ENCODE measurements at places on chromosomes 5 and 9.

GRCh38 chr5:65292196-65292595 lies 189.5 kb downstream of the ADAMTS6 start:
- no peak for DNase-seq

- no peak for DNase-seq
Observed at GRCh38 chr5:112293587-112293986, 125.5 kb downstream of the EPB41L4A start.

DNA sequence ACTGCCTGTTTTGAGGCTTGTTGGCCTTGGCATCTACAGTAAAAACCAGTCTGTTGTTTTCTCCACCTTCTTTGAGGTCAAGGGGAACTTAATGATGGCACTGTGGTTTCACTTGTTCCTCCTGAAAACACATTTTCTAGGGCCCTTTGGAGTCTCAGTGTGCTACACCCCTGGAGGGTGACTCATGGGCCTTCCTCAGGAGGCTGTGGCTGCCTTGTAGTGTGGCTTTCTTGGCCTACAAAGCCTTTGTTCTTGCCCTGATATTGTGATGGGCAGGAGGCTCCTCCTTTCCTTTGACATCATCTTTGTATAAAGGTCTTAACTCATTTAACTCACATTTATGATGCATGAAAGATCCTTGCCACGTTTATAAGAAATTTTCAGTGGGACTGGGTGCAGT lies 56.3 kb upstream of the GPBP1 start:
- DNase-seq, result no peak

- no peak for DNase-seq
Observed at GRCh38 chr9:29100762-29101161, 1527.5 kb upstream of the C9orf72 start.

DNA sequence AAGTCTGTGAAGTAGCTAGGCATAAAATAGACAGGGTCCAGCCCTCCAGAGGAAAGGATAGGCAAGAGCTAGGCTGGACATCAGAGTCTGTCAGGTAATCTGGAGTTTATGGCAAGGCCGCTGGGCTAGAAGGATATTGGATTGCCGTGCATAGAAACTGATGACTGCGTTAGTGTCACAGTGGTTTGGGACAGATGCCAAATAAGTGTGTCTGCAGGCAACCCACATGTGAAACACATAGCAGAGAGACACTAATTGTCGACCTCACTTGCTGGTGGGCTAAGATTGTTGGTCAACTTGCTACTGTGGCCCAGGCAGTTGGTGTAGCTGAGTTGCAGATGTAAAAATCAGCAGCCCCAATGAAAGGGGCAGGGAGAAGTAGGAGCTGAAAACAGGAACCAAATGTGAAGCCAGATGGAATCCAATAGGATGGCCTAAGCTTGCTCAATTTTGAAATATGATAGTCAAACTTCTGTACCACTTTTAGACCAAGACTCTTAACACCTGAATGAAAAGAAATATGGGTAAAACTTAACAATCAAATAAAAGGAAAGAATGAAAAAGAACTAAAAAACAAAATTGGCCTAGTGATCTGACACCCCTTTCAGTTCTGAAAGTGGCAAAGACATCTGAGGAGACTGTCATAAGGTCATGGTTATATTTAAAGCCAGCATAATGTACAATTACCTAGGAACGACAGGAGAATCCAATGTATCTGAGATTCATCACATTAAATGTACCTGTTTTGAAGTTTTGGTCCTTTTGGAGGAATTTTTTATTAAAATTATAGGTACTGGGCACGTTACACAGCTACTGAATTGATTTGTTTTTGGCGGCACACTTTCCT lies 243.3 kb upstream of the ACTBL2 start:
- no peak for DNase-seq

- DNase-seq, result peak; percentile 74
Observed at GRCh38 chr5:40689438-40689837, 9.7 kb downstream of the PTGER4 start.

DNA sequence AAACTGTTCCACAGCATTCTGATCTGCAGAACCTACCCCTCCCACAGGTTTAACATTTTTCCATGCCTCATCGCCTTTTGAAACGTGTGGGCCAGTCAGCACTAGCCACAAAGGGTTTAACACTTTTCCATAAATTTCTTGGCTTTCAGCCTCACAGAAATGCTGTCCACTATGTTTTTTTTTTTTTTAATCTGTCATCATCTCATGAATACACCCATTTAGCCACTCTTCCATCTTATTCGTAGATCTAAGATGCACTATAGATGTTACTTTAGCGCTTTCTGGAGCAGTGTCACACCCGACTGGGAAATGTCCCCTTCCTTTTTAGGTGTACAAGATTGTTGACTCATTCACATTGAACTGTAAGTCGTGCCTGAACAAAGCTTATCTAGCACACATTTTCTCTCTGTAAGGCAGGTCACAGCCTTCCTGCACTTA lies 62.3 kb downstream of the GCNT1 start:
- DNase-seq, result no peak

DNA sequence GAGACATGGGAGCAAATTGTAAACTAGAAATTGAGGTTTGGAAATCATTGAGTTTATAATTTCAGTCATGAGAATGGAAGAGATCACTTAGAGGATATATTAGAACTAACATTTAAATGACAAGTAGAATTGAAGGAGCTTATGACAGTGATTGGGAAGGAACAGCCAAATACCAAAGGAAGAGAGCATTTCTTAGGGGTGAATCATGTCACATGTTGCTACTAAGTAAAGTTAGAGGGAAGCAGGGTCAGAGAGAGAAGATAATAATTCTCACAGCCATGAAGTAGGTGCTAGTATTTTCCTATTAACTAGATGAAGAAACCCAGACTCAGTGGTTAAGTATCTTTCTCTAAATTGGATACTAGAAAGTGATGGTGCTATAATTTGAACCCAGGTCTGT lies 59.3 kb downstream of the COMMD10 start:
- DNase-seq, result no peak

DNA sequence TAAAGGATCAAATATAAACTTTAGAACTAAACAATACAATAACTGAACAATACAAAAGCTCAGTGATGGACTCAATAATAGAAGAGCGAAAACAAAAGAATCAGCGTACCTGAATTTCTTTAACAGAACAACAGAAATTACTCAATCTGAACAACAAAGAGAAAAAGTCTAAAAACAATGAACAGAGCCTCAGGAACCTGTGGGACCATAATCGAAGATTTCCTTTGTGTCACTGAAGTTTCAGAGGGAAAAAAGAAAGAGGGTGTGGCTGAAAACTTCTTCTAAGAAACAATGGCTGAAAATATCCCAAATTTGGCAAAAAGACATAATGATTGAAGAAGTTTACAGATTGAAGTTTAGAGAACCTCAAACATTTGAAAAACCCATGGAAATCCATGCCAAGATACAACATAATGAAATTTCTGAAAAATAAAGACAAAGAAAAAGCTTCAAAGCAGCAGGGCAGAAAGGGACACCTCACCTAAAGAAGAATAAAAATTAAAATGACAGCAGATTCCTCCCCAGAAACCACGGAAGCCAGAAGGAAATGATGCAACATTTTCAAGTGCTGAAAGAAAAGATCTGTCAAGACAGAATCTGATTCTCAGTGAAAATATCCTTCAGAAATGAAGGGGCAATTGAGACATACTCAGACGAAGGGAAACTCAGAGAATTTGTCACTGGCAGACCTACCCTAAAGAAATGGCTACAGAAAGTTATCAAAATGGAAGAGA lies 288.8 kb downstream of the ARL15 start:
- no peak for DNase-seq

- DNase-seq, result no peak
Observed at GRCh38 chr5:138533973-138534941, 8.8 kb downstream of the ETF1 start.

DNA sequence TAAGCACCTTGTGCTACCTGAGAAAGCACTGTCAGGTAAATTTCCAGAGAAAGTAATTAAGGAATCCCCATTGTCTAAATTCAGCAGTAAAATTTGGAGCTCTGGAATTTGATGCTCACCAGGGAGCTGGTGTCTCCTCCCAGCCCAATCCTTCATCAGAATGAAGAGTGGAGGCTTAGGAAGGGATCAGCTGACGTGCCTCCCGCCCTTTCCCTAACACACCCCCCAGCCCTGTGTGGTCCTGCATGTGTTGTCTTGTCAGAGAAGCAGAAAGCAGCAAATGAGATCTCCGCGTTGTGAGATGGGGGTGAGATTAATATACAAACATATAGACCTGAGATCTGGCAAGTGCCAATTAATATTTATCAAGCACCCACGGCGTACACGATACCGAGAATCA lies 26.9 kb upstream of the BARHL1 start:
- DNase-seq, result no peak

DNA sequence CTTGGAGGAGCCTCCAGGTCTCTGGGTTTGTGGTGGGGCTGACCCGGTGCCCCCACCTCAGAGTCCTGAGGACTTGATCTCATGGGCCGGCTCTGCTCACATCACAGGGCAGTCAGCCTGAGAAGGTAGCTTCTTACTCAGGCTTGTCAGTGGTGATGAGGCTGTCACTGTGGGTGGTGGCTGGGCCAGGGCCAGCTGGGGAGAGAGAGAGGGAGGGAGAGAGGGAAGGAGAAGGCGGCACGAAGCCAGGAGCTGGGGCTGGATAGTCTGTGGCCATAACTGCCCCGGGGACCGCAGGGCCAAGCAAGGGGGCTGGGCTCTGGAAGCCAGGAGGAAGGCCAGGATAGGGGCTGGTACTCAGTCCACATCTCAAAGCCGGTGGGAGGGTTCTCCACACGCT lies 6.5 kb downstream of the NTNG2 start:
- peak; percentile 47 for DNase-seq

- DNase-seq, result no peak
Observed at GRCh38 chr9:16025627-16026026, 472.8 kb downstream of the CCDC171 start.

DNA sequence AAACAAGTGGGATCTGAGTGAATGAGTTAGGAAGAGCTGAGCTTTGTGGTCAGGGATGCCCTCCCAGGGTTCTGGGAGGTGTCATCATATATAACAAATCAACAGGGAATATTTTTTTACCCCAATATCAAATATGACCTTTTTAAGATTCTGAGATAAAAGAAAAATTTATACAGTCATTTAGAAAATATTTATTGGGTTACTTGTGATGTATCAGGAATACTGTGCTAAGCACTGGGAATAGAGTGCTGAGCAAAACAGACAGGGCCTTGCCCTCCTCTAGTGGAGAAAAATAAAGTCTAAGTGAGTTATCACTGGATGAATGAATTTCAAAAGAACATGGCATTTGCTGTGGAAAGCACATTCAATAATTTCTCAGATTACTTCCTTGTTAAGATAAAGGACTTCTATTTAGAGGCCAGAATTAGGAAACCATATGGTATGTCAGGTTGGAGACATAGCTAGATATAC lies 102.9 kb downstream of the BOD1 start:
- DNase-seq, result no peak

GRCh38 chr5:175866377-175866907 lies 4.9 kb upstream of the CPLX2 start:
- DNase-seq, result no peak

GRCh38 chr9:114501796-114502682 lies 3.2 kb downstream of the WHRN start:
- DNase-seq, result peak; percentile 32

- DNase-seq, result no peak
Observed at GRCh38 chr5:52469420-52469819, 318.3 kb upstream of the ITGA1 start.

GRCh38 chr9:86632537-86632936 lies 278.3 kb upstream of the TUT7 start:
- DNase-seq, result no peak

Measured in SHP77 treated with DMSO at 0.1 percent for 48 hours (cell line).